ENCODE measurements at places on chromosomes 2 and 18.

GRCh38 chr2:127695491-127696472, 5.5 kb upstream of the SFT2D3 start:
- no peak for DNase-seq

GRCh38 chr2:102992607-102993006, 230.8 kb downstream of the TMEM182 start:
- no peak for DNase-seq

DNA sequence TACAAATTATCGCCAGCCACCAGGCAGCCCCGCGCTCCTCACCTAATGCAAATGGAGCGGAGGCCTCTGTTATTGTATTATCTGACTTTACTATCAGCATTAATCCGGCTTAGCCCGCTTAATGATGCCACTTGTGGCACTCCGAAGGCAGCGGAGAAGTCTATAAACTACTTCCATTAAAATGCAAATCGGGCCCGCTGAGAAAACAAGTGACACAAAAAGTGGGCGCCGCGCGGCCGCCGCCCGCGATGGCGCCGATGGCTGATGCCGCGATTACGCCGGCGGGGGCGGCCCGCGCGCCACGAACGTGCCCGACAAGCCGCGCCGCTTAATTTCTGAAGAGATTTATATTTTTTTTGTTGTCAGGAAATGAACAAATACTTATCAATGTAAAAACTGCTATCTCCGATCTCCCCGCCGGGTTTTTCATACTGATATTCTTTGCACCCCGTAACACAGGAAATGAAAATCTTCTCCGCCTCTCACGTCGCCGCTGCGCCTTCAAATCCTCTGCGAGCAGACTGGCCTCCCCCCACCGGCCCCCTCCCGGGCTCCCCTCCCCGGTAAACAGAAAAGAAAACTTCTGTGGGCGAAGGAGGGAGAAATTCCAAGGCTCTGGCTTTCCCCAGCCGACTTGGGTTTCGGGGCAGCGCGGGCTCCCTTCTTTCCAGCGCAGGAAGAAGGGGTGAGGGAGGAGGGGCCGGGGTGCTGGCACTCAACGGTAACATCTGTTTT, 221.8 kb downstream of the INSIG2 start:
- DNase-seq, result peak; percentile 10

- no peak for DNase-seq
Measured at GRCh38 chr2:157150747-157151146, 106.8 kb upstream of the GALNT5 start.

DNA sequence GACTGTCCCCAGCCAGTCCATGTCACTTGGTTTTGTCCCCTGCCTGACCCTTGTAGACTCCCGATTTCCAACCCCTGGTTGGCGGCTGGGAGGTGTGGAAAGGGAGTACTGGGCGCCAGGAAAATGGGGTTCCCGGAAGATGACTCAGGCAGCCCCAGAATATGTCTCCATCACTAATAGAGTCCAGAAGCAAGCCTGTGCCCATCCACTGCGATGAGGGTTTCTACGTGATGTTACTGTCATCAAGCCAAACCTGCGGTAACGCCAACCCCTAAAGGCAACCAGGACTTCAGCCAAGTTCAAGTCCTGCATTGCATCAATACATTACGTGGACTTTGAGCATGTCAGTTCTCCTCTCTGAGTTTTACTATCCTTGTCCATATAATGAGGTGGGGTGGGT, 62.0 kb upstream of the TAF1B start:
- DNase-seq, result no peak

DNA sequence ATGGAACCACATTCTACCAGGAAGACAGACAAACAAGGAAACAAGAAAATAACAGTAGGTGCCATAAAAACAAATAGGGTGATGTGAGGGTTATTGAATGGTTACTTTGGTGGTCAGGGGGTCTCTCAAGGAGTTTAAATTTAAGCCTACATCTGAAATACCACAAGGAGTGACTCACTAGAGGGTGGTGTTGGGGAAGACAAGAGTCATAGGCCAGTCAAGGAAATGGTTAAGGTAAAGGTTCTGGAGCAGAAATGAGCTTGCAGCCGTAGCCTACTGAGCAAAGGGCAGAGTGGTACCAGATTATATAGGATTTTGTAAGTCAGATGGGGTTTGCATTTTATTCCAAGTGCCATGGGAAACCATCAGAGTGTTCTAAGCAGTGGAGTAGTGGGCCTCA, 135.6 kb upstream of the DAPL1 start:
- no peak for DNase-seq

GRCh38 chr2:25290811-25291495, 50.8 kb downstream of the DNMT3A start:
- no peak for DNase-seq

DNA sequence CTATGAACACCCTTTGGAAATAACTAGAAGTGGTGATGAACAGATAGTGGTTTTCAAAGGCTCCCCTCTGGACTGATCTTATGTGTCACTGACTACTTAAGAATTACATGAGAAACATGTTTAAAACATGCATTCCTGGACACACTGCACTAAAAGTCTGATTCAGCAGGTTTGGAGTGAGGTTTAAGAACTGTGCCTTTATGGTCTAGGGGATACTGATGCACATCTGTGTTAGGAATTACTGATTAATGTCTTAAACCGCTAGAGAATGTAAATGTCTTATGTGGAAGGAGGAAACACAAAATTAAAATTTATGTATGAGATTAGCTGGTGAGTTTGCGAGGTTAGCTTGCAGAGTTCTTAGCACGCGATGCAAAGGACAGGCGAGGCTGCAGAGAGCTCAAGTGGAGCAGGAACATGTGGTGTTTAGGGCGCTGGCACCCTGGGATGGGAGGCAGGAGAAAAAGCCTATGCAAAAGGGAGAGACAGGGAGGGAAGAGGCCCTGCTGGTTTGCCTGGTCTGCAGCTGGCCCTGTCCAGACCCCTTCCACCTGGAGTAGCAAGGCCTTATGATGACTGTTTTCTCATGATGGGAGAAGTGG, 11.7 kb downstream of the SH3YL1 start:
- no peak for DNase-seq

GRCh38 chr2:96140941-96141623, 2.8 kb upstream of the ASTL start:
- DNase-seq, result no peak

- DNase-seq, result no peak
Measured at GRCh38 chr18:22412176-22412911, 5.4 kb downstream of the CTAGE1 start.

GRCh38 chr18:3819961-3820360, 370.0 kb downstream of the TGIF1 start:
- DNase-seq, result no peak

DNA sequence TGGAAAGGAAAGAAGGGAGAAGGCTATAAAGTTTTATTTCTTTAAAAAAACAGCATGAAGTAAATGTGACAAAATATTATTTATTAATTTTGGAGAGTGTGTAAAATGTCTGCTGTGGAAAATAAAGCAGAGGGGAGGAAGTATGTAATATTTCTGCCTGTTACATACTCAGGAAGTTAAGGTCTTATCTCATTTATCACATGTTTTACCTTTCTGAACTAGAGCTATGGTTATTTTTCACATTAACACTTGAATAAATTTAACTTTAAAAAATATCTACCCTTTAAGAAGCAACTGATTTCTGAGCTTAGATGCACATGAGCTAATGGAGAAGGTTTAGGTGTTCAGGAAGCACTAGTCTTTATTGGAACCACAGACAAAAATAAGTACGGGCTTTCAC, 148.3 kb downstream of the GRB14 start:
- no peak for DNase-seq

DNA sequence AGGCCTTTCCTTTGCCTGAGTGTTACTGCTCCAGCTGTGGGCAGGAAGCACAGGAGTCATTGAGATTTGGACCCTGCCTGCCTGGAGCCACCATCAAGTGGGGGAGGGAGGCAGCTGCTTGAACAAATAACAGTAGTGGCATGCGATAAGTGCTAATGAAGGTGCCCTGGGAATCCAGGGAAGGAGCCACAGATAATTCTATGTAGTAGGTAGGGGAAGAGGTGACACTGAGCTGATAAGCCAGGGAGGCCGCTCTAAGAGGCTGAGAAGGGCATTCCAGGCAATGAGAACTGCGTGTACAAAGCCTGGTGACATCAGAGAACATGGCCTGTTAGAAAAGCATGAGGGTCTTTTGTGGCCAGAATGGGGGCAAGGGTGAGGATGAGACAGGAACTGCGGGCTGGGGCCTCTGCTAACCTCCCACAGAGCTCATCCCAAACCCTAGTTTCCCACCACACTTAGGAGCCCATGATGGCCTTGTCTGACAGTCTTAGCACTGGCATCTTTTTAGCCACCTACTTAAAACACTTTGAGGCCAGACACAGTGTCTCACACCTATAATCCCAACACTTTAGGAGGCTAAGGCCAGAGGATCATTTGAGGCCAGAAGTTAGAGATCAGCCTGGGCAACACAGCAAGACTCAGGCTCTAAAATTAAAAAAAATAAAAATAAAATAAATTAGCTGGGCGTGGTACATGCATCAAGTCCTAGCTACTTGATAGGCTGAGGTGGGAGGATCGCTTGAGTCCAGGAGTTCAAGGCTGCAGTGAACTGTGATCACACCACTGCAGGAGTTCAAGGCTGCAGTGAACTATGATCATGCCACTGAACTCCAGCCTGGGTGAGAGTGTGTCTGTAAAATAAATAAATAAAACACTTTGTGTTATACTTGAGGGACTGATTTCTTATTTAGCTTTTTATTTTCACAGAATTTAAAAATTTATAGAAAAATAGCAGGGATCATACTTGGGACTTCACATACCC, 58.9 kb downstream of the TET3 start:
- no peak for DNase-seq

- DNase-seq, result no peak
Measured at GRCh38 chr2:50615291-50615690, 416.6 kb downstream of the NRXN1 start.

DNA sequence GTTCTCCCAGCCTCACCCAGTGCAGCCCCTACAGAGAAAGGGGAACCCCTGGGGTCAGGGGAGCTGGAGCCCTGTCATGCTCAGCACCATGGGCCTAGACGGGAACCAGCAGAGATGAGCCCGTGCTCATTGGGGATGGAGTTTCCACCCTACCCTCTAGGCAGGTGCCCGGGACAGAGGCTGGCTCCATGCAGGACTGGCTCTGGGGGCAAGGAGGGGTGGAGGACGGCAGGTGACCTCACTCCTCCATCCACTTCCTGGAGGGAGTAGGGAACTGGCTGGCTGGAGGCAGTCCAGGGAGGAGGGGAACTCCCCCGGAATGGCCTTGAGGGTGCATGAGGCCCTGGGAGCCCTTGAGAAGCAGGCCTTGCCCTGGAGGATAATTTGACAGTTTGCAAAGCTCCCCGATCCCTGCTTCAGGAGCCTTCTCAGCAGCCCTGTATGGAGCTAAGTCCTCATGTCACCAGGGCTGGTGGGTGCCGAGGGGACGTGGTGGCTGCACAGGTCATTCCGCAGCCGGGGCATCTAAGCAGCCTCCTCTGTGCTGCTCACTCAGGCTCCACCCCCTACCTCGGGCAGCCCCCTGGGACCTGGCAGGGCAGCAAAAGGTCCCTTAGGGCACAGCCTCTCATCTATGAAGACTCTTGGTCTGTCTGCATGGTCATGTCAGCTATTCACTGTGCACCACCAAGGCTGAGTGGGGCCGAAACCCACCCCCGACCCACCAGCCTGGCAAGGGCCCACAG, 2.1 kb downstream of the NEURL3 start:
- no peak for DNase-seq
